ENCODE measurements at places on chromosomes 3 and 15.

GRCh38 chr15:70414626-70415025, 316.9 kb upstream of the TLE3 start:
- no peak for DNase-seq

- DNase-seq, result no peak
Observed at GRCh38 chr3:4812591-4812990, 166.6 kb upstream of the BHLHE40 start.

DNA sequence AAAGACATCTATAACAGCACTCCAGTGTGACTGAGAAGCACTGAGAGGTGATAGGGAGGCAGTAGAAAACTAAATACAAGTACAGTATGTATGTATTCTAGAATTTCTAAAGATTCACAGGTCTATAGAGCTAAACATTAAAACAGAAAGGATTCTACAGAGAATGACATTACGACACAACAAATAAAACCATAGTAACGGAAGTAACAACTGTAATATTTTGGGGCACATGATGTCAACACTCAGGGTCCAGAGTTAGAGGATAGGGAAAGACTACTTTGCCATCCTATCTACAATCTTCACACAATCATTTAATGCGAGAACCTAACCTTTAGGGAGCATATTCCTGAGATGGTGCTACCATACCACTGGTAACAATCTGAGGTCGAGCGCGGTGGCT, 13.6 kb downstream of the UBXN7 start:
- DNase-seq, result no peak

DNA sequence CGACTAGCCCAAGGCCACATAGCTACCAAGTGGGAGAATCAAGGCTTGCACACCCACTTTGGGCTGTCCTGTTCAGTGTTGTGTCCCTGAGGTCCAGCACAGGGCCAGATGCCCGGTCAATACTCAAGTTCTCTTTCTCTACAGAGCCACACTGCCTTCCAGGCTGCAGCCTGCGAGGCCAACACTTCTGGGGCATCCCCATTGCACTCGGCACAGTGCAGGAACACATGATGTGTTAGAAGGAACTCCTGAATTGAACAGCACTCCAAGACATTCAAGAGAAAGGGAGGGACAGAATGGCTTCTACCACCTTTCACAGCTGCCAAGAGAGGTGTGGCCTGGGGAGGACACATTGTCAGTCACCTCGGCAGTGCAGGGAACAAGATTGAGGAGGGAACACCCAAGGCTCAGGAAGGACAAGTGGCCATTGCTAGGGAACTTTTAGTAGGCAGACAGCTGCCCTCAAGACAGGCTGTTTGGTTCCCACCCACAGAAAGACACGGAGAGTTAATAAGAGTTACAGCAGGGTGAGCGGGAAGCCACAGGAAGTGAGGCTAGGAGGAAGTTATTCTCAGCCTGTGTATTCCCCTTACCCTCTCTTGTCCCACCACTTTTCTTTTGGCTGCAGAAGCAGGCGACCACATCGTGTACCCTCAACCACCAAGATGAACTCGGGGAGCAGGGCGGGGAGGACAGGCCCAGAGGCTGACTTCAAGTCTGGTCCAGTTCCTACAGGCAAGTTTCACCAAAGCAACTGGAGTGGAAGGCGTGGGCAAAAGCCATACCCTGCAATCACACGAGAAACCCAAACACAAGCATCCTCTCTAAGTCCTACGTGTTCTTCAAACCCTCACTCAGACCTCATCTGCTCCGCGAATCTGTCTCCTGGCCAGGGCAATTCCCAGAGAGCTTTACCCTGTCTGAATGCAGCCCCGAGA, 69.4 kb downstream of the SRGAP3 start:
- DNase-seq, result no peak

- DNase-seq, result no peak
Observed at GRCh38 chr15:94655249-94655880, 424.0 kb downstream of the MCTP2 start.

GRCh38 chr3:66673293-66673692, 172.5 kb upstream of the LRIG1 start:
- DNase-seq, result no peak

- DNase-seq, result no peak
Observed at GRCh38 chr3:171890398-171890797, 47.2 kb downstream of the TMEM212 start.

DNA sequence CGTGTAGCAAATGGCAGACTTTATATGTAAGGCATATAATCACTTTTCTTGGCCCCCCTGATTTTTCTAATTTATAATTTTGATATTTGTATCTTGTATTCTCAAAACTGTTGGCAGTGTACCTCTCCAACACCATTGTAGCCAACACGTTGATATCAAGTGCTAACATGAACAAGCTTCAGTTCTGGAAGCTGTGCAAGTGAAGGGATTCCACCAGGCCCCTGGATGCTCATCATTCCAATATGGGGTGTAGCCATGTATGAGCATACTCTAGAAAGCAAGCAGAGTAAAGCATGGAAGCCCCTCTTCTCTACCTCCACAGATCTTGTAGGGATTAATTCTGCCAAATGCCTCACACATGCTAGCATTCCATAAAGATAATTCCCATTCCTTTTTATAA, 211.3 kb downstream of the MYRIP start:
- DNase-seq, result no peak

DNA sequence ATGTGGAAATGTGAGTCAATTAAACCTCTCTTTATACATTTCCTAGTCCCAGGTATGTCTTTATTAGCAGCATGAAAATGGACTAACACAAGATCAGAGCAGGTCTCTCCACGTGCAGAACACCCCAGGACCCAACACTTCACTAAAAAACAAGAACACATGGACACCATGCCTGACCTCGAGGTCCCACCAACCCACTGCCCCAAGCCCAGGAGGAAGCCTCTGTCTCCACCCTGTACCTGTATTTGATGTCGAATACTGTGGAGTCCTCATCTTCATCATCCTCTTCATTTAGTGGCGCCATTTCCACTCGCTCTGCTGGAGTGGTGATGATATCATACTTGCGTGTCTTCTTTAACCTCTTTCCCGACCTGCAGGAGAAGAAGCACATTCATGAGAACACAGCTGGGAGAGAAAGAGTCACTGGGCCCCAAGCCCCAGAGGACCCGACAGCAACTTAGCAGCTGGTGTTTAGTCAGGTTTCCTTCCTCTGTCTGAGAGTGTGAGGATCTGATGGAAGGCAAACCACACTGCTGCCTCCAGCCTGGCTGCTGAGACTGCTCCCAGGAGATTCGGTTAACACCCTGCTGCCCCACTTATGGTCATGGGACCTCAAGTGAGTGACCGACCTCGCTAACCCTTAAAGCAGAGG, 25.5 kb downstream of the FAM174B start:
- no peak for DNase-seq

DNA sequence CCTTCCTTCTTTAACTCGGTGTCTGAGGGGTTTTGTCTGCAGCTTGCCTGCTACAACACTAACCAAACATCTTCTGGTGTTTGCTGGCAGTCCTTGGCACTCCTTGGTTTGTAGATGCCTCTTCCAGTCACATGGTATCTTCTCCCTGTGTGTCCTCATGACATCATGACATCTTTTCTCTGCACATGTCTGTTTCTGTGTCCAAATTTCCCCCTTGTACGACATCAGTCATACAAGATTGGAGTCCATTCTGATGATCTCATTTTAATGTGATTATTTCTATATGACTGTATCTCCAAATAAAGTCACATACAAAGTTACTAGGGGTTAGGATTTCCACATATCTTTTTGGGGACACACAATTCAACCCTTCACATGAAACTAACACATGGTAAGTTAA, 152.3 kb upstream of the LRRN1 start:
- DNase-seq, result no peak

- no peak for DNase-seq
Observed at GRCh38 chr15:93253681-93254080, 164.7 kb upstream of the RGMA start.

- DNase-seq, result no peak
Observed at GRCh38 chr3:146638718-146639117, 33.6 kb upstream of the PLSCR5 start.

- DNase-seq, result no peak
Observed at GRCh38 chr3:151016478-151016795, 43.9 kb upstream of the CLRN1 start.

DNA sequence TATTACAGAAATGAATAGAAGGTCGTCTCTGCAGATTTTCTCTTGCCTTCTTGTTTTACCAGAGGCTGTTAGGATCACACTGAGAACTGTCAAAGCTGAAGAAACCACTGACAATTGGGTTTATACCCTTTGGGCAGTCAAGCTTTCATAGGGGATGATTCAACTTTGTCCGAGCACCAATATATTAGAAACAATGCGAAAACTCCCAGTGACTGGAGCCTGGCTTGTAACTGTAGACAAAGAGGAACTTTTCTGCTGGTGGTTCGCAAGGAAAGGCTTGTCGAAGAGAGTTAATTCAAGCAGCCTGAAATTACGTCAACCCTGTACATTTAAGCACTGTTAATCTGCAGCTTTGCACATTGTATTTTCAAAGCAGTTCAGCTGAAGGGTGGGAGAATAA, 193.2 kb upstream of the ZNF385D start:
- DNase-seq, result no peak

DNA sequence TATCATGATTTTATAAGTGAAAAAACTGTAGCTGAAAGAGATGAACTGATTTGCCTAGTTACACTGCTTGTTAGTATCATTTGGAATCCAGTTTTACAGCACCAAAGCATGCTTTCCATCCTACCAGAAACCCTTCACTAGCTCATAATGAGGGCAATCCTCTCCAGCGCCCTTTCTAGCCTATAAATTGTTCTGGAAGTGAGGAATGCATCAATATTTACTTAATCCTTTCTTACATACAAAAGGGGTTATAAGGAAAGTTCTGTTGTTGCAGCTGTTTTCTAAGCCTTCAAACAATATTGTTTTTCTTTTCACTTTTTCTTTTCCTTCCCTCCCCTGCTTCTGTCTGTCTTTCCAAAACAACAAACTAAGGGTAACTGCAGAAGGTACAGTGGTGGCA, 11.0 kb upstream of the PCCB start:
- no peak for DNase-seq

GRCh38 chr3:85821130-85821756, 862.5 kb downstream of the CADM2 start:
- no peak for DNase-seq

DNA sequence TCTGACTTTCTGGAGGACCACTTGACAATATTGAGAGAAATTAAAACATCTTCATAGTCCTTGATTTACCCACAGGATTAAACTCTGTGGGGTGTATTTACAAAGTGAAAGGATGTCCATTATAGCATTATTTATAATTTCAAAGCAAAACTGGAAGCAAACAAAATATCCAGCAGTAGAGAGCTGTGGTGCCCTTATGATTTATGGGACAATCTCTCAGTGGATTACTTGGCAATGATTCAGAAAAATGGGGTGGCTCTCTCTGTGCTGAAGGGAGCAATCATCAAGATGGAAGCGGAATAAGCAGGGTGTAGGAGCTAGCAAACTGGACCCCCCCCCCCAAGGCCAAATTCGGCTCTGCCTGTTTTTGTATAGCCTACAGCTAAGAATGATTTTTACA, 9.0 kb downstream of the PPCDC start:
- no peak for DNase-seq

DNA sequence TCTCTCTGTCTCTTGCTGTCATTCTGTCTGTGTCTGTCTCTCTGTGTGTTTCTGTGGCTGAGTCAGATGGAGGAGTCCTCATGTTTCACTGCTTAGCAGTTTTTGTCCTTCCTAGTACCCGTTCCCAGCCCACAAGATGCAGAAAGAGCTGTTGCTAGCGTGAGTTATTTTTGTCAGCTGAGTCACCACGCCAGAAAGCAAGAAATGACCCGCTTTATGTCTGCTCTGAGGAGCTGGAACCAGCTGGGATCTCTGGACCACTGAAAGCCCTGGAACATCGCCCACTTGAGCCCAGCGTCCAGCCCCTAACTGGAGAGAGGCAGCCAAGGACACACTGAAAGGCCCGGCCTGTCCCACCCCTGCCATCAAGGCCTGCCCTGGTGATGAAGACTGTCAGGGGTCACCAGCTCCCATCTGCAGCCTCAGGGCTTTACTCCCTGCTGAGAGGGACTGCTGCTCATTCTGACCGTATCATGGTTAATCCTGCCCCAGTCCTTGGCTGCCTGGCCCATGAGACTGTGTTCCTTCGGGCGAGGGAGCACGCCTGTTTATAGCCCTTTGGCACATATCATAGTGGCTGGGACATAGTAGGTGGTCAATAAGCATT, 101.7 kb upstream of the TPM1 start:
- peak; percentile 90 for DNase-seq

GRCh38 chr15:101390060-101390459, 95.0 kb upstream of the SNRPA1 start:
- DNase-seq, result no peak

- DNase-seq, result no peak
Observed at GRCh38 chr3:182812123-182812522, 18.8 kb downstream of the ATP11B start.

- DNase-seq, result no peak
Observed at GRCh38 chr15:50065279-50065678, 53.8 kb downstream of the ATP8B4 start.

- peak; percentile 20 for DNase-seq
Observed at GRCh38 chr15:61226361-61227256, 2.5 kb downstream of the RORA start.

GRCh38 chr3:156017352-156018030, 102.9 kb upstream of the KCNAB1 start:
- no peak for DNase-seq

GRCh38 chr3:49132437-49133225, at the start of gene LAMB2:
Gene LAMB2, minus strand, starts transcription at chr3:49133050. Its CDS starts 183 bp downstream, at chr3:49132867.
- peak; percentile 83 for DNase-seq

GRCh38 chr3:126369490-126369889, 12.3 kb upstream of the KLF15 start:
- DNase-seq, result no peak

- DNase-seq, result no peak
Observed at GRCh38 chr3:183468424-183468823, 40.0 kb upstream of the MCF2L2 start.

GRCh38 chr3:120432150-120432860, 18.5 kb downstream of the FSTL1 start:
- DNase-seq, result peak; percentile 72

- DNase-seq, result no peak
Observed at GRCh38 chr3:174355505-174355904, 503.6 kb upstream of the NAALADL2 start.

DNA sequence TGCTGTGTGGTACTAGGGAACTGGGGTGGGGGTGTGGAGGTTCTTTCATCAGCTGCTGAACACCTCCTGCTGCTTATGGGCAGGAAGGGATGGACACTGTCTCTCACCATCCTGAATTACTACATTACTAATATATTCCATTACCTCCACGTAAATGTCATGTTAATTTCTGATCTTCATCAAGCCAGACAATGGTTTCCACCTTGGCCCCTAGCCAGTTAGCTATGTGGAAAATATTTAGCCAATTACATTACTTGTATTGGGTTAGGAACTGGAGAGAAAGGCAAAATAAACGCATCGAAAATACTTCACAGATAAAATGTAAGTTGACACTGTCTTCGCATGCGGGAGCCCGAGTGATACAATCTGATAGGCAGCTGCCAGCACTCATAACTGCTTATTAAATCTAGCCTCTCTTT, 95.1 kb downstream of the FOXP1 start:
- DNase-seq, result no peak

Measured in AG08396 (cell line).